ENCODE measurements at places on chromosomes 3 and 15.

GRCh38 chr15:59918994-59919951 lies 84.8 kb upstream of the FOXB1 start:
- DNase-seq = peak; percentile 2

DNA sequence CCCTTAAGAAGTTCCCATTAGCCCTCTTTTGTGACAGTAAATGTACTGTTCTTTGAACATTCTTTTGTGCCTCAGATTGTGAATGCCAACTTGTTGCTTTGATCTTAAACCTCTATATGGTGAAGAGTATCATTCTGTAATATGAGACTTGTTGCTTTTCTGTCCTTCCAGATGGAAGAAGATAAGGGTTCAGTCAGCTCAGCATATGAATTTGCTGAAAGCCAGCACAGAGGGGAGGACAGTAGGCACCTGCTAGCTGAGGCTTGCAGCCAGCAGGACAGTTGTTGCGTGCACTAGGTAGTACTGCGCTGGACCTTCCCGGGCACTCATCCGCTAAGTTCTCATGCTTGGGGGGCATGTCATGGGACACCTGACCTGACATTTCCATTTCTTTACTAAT lies 74.7 kb downstream of the DCUN1D1 start:
- DNase-seq = no peak

DNA sequence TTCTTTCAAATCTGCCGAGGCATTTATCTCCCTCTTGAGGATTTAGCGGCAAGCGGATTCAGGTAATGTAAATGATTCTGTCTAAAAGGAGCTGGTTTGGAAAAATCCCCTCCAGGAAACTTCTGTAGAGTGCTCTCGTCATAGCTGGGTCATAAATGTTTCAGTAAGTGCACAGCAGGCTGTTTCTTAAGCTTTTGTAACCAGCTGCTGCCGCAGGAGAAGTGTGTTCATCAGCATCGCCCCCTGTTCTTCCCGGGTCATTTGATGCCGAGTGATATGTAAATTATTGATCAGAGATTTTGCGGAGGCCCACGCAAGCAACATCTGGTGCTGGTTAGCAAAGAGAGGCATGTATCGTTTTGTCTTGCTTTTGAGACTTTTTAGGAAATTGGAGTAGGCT lies 53.1 kb downstream of the DNASE1L3 start:
- DNase-seq = no peak

GRCh38 chr15:78046796-78047341 lies 30.6 kb downstream of the TBC1D2B start:
- DNase-seq = no peak

GRCh38 chr15:60717008-60717407 lies 238.1 kb upstream of the ICE2 start:
- no peak for DNase-seq
